ENCODE measurements at places on chromosomes 5 and 9.

DNA sequence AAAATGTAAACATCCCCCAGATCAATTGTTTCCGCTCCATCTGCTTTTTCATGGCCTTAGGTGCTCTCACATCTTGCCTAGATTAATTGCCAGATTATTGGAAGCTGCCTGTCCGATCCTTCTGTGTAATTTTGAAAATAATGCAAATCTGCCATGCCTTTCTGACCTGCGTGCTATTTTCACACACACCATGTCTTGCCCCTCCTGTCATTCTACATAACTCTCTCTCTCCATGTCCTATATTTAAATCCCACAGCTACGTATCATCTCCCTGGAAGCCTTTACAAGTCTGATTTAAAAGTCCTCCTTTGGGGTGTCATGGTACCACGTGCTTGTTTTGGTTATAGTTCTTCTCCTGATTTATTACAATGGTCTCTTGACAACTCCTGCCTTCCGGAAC, 247.6 kb upstream of the ELAVL2 start:
- DNase-seq = no peak

- no peak for DNase-seq
Measured at GRCh38 chr5:173557123-173557903, 59.1 kb downstream of the BOD1 start.

- DNase-seq = no peak
Measured at GRCh38 chr5:83921666-83922193, 201.1 kb upstream of the HAPLN1 start.

DNA sequence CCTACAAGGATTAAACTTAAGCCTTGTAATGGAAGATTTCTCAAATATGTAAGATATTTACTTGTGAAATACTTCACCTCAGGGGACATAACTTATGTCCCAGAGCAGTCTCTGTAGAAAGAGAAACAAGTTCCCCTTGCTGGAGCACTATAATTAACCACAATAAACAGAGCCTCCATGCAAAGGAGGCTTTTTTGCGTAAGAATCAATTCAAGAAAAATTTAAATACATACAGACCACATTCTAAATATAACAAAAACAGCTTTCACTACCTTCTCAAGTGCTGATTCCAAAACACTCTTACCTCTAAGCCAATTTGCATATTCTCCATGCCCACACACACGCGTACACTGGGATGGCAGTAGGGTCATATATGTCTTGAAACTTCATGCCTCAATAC, 30.7 kb upstream of the CCNB1 start:
- no peak for DNase-seq

- DNase-seq = no peak
Measured at GRCh38 chr5:101663543-101663942, 632.5 kb downstream of the SLCO4C1 start.

DNA sequence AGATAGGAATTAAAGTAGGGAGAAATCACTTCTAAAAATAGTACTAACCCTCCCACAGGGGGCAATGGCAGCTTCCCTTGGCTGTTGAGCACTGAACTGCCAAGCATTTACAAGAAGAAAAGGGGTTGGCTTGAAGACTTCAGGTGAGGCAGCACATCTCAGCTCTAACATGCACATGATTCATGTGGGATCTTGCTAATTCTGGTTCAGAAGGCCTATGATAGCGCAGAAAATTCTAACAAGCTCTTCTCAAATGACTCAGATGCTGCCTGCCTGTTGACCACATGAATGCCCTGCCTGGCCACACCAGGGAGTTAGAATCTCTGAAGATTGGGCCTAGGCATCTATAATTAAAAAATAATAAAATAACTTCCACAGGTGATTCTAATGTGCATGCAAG, 22.6 kb downstream of the CD180 start:
- DNase-seq = no peak
